NCI-H1417 treated with DMSO at 0.1 percent for 48 hours (cell line): ENCODE measurements at places on chromosomes 6 and 20.

- DNase-seq: no peak
Observed at GRCh38 chr6:167825332-167826229, 1.1 kb upstream of the AFDN start.

- DNase-seq: no peak
Observed at GRCh38 chr6:36353411-36353915, 16.8 kb upstream of the BNIP5 start.

DNA sequence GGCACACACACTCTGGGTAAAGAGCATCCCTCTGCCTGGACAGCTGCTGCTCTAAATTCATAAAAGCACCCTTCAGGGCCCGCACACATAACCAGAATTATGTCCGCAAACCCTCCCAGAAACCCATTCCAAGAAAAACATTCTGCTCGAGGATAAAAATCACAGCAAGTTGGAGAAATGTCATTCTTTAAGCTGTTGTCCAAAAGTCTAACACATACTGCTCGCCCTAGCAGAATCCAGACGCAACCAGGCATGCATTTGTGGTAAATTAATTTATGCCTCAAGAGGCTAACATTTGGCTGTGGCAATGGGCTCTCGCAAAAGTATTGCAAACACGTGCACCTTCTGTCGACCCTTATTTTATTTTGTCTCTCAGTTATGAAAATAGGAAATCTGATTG lies 116.1 kb upstream of the INSM1 start:
- no peak for DNase-seq

DNA sequence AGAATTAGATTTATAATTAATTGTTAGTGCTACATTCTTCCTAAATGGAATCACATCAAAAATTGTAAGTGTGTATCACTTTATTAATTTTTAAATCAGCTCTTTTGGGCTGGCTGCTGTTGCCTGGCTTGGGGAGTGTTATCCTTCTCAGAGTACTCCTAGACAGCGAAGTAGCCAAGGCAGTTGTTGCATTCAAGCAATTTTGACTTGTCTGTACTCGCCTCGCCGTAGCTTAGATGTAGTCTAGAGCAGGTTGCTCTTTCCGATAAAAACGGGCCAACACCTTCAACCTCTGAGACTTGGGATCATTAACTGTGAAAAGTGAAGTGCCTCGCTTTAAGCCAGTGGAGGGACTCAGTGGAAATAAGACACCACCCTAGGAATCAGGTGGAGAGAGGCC lies 151.3 kb downstream of the FARS2 start:
- DNase-seq: no peak

- DNase-seq: no peak
Observed at GRCh38 chr20:50582092-50582491, 71.9 kb downstream of the PTPN1 start.

DNA sequence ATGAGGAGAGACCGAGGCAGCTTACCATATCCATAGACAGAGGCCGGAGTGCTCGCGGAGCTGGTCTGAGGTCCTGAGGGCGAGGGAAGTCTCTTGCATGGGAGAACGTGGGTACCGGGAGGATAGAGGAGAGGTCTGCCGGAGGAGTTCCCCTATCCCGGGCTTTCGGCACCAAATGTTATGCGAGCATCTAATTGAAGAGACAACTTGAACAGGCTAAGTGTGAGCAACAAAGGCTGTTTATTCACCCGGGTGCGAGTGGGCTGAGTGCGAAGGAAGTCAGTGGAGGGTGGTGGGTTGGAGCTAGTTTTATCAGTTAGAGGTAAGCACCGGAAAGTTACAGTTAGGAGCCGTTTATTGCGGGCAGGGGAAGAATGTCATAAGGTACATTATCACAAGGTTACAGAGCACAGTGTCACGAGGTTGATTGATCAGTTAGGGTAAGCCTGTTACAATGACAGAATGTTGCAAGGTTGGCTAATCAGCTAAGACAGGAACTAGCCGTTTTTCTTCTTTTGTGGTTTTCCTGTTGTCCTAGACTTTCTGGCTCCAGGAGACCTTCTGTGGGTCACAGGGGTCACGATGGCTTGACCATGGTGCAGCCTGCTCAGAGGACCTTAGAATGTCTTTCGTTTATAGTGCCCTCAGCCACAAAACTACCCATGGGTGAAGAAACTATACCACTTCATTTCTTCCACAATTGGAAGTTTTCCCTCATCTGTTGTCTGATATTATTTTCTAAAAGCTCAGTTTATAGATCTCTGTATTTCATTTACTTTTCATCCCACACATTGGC lies 746.0 kb upstream of the ADGRB3 start:
- DNase-seq: no peak

DNA sequence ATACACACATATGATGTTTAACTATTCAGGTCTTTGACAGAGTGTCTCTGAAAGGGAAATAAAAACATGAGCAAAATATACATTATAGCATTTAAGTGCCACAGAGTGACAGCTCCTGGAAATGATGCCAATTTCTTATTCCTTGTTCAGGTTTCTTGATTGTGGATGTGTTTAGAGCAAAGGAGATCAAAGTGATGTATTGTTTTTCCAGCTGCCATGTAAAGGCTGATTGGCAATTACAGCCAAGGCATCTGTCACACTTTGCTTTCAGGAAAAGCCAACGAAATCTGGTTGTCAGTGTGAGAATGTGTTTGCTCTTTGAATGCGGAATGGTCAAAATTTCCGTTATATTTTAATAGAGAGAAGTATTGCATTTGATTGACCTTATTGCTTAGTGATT lies 347.8 kb upstream of the FLRT3 start:
- DNase-seq: no peak

- DNase-seq: no peak
Observed at GRCh38 chr6:19979986-19980385, 142.8 kb downstream of the ID4 start.

DNA sequence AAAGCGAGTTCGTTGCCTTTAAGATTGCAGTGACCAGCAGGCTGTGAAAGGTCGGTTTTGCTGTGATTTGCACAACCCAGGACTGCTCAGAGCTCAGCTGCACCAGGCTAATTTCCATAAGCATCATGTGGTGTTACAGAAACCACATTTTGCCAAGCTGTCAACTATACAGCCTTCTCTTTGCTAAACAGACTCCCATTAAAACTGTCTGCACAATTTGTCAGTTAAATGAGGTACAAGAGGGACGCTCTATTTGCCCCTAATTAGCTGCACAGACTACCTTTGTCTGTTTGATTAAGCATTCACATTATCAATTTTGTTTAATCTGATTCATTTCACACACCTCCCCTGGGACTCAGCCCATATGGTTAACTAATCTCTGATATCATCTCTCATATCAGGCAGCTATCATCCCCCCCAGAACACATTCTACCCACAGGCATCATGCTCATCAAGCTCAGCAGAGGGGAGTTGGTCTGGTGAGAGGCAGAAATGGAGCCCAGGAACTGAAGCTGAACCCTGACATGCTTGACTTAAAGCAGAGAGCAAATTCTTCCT lies 62.1 kb downstream of the OLIG3 start:
- no peak for DNase-seq

- no peak for DNase-seq
Observed at GRCh38 chr20:4883546-4883945, 117.8 kb downstream of the SLC23A2 start.

GRCh38 chr6:105560611-105561066 lies 157.8 kb upstream of the PREP start:
- no peak for DNase-seq

DNA sequence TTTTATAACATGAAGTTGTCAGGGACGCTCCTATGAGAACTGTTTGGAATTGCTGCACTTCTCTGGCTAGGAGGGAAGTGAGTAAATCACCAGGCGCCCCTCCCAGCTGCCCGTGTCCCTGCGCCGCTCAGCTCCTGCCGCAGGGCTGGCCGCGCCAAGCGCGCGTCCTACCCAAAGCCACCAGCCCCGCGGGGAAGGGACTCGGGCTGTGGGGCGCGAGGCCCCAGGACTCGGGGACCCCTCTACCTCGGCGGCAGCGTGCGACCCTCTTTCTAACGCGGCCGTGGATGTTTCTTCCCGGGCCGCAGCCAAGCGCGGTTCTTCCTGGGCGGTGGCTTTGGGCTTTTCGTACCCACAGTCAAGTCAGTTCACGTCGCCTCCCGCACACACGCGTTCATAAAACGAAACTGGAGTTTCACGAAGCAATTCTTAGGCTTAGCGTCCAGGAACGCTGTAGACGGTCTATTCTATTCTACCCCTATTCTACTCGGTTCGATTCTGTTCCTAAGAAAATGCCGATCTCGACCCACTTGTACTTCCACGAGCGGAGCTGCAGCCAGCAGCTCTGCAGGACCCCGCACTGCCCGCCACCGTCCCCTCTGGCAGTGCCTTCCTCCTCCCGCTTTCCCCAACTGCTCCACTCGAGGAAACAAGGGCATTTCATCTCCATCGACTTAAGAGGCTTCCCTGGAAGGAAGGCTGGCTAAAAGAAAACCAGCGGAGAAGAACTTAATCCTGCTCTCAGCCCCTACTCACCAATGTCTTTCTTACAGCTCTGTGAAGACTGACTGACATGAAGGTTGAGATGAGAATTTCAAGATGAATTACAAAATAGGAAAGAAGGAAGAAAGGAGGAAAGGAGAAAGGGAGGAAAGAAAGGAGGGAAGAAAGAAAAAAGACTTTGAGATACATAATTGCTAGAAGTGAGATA lies 15.4 kb downstream of the FOXC1 start:
- no peak for DNase-seq

DNA sequence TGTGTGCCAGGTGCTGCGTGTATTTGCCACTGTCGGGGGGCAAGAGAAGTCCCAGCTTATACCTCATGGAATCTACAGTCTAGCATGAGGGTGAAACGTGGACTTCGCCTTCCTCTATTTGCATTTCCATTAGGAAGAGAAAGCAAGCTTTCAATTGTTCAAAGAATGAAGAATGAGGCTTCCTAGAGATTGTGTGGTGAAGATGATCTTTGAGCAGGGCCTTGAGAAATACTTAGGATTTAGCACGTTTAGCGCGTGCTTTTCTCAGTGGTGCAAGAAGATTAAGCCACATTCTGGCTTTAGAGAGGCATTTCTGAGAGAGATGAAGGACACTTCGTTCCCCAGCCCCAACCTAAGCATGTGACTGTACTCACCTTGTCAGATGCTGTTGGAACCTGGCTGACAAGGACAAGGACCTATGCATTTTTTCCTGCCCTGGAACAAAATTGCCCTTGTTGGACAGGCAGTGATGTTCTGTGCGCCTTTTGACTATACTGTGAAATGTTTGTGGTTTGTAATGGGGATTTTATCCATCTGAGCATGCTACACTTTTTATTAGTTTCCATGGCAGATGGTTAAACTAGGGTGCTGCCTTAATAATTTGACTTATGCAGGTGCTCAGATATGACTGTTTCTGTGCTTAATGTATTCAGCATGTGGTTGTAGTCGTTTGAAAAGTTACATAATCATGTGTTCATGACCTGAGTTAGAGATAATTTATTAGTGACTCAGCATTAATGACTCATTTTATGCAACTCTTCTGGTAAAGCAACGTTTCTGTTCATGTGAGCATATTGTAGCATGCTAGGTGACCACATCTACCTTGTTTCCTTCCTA lies 10.7 kb downstream of the TULP4 start:
- no peak for DNase-seq

DNA sequence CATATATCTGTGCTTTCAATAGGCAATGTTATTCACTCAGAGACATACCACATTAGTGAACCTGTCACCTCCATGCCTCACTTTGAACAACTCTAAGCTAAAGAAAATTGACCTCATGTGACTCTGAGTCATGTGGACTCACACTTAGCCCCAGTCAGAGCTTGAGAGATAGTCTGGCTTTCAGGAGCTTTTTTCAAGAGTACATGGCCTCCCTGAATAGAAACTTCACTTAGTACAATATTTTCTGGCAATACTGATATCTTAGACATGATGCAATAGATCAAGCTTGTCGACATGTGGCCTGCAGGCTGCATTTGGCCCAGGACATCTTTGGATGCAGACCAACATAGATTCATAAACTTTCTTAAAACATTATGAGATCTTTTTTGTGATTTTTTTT lies 8.5 kb downstream of the SPTLC3 start:
- no peak for DNase-seq

- DNase-seq: no peak
Observed at GRCh38 chr6:45072016-45072415, 256.1 kb upstream of the RUNX2 start.

- DNase-seq: no peak
Observed at GRCh38 chr6:170473301-170473717, 79.8 kb downstream of the PSMB1 start.

- no peak for DNase-seq
Observed at GRCh38 chr6:154555073-154555677, 44.7 kb upstream of the CNKSR3 start.

- DNase-seq: no peak
Observed at GRCh38 chr6:90209527-90209926, 87.1 kb downstream of the BACH2 start.

GRCh38 chr20:37907330-37907676 lies 4.4 kb downstream of the VSTM2L start:
- DNase-seq: no peak

GRCh38 chr6:37513155-37513554 lies 13.5 kb upstream of the CCDC167 start:
- no peak for DNase-seq

DNA sequence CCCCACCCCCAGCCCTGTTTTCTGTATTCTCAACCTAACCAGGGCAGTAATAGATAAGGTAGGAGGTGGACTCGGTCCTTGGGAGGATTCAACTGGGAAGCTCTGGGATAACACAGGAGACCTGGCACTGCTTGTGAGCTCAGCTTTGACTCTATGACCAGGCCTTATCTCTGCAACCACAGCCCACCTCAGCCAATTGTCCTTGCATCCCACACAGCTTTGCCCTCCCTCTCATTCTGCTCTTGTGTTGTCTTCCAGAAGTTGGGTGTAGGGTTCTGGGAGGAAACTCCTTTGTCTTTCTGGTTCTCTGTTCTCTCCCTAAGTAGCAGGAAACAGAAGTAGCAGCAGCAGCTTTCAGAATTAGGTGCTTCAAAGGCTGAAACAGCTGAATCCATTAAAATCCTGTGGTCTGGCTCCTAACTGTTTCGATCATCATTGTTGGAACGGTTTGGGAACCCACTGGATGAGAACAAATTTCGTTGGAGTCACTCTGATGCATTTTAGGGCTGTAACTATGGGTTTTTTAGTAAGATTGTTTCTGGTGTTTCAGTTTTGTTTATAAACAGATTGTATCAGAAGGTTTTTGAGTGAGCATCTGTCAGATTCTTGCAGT lies 32.4 kb upstream of the SNX9 start:
- DNase-seq: no peak

GRCh38 chr20:43868091-43868490 lies 46.6 kb upstream of the TOX2 start:
- DNase-seq: no peak

DNA sequence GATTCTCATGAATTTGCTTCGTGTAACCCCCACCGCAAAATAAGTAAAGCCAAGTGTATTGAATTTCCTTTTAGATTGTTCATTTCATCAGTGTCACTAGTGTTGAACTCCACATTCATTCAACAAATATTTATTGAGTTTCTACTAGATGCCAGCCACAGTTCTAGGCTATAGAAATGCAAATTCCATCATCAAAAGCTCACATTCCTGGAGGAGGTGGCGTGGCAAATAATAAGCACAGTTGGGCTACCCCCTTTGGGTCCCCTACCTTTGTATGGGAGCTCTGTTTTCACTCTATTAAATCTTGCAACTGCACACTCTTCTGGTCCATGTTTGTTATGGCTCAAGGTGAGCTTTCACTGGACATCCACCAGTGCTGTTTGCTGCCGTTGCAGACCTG lies 12.7 kb upstream of the ME1 start:
- DNase-seq: no peak
